ENCODE measurements at places on chromosomes 16 and 17.

- no peaks in the 10 kb centered on the region for H3K36me3 ChIP-seq
- peak; percentile 21 for DNase-seq
- H3K4me3 ChIP-seq: no peak overlapping the region
- peaks cover 2% of the 10 kb centered on the region for H3K27me3 ChIP-seq
- no peak overlapping the region for H3K27ac ChIP-seq
These were observed 2.2 kb downstream of the HSD17B2 start for GRCh38 chr16:82037251-82037650.

DNA sequence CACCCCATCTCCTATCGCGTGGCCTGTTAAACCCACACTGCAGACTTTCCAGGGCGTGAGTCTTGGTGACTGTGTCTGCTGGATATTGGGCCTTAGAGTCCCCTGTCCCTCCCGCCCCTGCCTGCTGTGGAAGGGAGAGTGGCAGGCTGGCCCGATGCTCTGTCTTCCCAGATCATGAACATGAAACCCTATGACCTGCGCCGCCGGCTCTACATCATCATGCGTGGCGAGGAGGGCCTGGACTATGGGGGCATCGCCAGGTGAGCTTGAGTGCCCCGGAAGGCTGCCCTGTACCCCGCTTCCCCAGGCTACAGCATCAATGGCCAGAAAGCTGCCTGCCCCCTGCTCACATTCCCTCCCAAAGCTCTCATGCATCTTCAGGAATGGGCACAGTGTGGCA, 19.5 kb upstream of the CLEC18A start:
- no peak overlapping the region for H3K4me3 ChIP-seq
- peaks cover 5% of the 10 kb centered on the region for H3K36me3 ChIP-seq
- no peak for DNase-seq
- H3K27ac ChIP-seq: no peak overlapping the region
- H3K4me1 ChIP-seq: peaks cover 12% of the 10 kb centered on the region

GRCh38 chr16:60642956-60643355, 1393.3 kb downstream of the CDH8 start:
- H3K4me1 ChIP-seq: no peaks in the 10 kb centered on the region
- no peaks in the 10 kb centered on the region for H3K36me3 ChIP-seq
- no peaks in the 10 kb centered on the region for H3K27me3 ChIP-seq
- peak; percentile 89 for DNase-seq

DNA sequence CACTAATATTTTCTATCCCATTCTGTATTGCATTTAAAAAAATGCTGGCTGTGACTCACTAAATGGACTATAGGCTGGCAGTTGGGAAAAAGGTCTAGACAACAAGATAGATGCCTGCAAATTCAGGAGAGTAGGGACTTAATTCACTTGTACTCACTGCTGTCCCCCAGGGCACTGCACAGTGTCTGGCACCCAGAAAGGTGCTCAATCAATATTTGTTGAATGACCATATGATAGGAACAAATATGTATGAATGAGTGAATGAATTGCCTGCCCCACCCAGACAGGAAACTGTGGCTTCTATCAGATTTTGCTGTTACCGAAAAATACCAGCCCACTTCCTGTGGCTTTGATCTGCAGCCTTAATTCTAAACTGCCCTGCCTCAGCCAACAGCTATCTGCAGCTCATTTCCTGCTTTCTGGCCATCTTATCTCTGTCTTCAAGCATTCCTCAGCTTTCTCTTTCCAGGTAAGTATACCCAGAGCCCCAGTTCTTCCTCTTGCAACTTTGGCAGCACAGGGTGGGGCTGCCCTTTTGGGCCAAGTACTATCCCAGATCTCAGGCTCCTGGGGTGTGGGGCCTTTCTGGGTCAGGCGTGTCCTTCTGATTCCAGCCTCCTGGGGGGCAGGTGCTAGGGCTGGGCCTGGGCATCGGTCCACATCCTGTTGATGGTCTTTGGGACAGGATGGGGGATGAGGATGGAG, 15.3 kb upstream of the TNS4 start:
- H3K36me3 ChIP-seq: no peaks in the 10 kb centered on the region
- no peak overlapping the region for H3K4me3 ChIP-seq
- peaks cover 43% of the 10 kb centered on the region for H3K4me1 ChIP-seq
- no peaks in the 10 kb centered on the region for H3K27me3 ChIP-seq

DNA sequence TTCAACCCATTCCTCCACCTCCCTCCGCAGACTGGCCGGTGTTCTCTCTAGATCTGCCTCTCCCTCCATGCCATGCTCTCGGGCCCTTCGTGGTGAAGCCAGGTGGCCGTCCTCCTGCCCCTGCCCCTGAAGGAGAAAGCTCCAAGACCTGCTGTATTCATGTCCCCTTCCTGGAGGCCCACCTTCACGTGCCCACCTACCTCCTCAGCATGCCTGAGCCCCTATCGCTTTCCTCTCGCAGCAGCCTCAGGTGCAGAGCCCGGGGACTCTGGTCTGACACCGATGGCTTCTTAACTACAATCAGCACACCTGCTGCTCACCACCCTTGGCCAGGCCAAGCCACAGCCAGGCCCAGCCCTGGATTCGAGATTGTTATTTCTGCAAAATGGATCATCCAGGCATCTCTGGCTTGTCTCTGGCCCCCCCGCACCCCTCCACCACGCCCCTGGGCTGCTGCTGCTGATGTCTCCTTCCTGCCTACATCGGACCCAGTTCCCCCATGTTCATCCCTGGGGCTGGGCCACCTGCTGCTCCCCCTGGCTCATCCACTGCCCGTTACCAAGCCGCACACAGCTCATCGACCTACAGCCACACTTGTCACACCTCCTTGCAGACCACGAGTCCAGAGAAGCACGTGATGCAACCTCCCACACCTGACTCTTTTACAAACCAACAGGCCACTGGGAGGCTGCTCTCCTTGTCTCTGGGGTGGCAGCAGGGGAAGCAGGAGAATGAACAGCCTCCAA, 32.5 kb upstream of the TNFRSF13B start:
- no peaks in the 10 kb centered on the region for H3K36me3 ChIP-seq
- DNase-seq: no peak
- no peak overlapping the region for H3K27ac ChIP-seq
- H3K4me1 ChIP-seq: no peaks in the 10 kb centered on the region
- no peak overlapping the region for H3K4me3 ChIP-seq

DNA sequence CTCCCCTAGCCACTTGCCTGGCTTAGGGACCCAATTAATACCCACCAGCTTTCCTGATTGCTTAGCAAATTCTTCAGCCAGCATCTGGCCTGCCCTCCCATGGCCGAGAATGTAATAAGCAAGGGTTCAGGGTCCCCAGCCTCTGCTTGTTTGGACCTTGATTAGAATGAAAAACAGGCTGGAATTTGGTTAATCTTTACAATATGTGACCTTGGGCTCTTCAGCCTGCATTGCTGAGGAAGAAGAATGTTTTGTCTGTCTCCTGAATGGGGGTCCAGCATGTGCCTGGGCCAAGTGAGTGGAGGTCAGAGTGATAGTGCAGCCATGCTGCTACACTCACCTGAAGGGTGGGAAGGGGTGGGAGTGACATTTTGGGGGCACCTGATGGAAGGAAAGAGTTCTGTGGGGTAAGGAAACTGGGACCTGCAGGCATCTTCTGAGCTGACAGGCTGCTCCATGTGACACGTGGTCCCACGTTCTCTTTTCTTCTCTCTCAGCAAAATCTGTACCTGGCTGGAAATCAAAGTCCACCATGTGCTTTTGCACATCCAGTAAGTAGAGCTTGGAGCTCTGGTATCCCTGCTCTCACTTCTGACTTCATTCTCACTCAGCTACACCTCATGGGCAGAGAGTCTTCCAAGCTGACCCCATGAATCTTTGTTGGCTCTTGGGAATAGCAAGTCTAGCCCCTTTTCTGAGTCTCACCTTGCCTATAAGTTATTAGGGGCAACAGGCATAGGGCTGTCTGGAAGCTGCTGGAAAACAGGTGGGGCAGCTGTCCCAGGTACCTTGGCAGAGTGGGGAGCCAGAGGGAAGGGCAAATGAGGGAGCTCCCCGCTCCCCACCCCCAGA, 5.3 kb downstream of the TMEM106A start:
- H3K36me3 ChIP-seq: peaks cover 27% of the 10 kb centered on the region
- no peak overlapping the region for H3K4me3 ChIP-seq
- H3K27ac ChIP-seq: no peak overlapping the region
- no peaks in the 10 kb centered on the region for H3K27me3 ChIP-seq
- peaks cover 5% of the 10 kb centered on the region for H3K4me1 ChIP-seq
- DNase-seq: no peak

DNA sequence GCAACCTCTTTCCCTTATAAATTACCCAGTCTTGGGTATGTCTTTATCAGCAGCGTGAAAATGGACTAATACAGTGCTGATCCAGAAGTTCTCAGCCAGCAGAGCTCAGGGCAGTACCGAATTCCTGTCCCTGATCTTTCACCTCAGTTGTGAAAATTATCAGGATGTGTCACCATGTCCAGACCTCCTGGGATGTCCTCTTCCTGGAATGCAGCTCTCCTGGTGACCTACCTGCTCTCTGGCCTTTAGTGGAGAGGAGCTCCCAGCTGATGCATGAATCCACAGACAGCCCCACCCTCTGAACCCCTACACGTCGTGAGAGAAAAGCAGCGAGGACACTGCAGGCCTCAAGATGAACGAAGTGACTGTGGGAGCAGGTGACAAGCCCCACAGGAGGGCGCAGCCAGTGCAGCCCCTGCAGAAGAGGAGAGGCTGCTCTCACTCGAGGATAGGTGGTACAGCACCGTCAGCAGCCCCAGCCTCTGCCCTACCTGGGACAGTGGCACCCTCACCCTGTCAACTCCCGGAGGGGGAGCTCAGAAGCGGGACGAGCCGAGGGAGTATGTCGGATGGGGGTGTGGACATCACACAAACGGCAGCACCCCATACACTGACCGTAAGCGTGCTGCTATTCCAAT, 22.0 kb upstream of the C16orf95 start:
- no peak overlapping the region for H3K4me3 ChIP-seq
- no peaks in the 10 kb centered on the region for H3K27me3 ChIP-seq
- H3K4me1 ChIP-seq: no peaks in the 10 kb centered on the region
- H3K36me3 ChIP-seq: peaks cover 4% of the 10 kb centered on the region
- no peak overlapping the region for H3K27ac ChIP-seq
- no peak for DNase-seq

- H3K36me3 ChIP-seq: no peaks in the 10 kb centered on the region
- H3K27me3 ChIP-seq: no peaks in the 10 kb centered on the region
- H3K4me3 ChIP-seq: no peak overlapping the region
- peak overlapping the region; percentile 82 for H3K27ac ChIP-seq
These were observed 28.8 kb downstream of the ABCC12 start for GRCh38 chr16:48126801-48127644.

GRCh38 chr17:33013596-33014375, 22.1 kb downstream of the SPACA3 start:
- H3K27ac ChIP-seq: no peak overlapping the region
- DNase-seq: no peak
- no peak overlapping the region for H3K4me3 ChIP-seq
- no peaks in the 10 kb centered on the region for H3K36me3 ChIP-seq

DNA sequence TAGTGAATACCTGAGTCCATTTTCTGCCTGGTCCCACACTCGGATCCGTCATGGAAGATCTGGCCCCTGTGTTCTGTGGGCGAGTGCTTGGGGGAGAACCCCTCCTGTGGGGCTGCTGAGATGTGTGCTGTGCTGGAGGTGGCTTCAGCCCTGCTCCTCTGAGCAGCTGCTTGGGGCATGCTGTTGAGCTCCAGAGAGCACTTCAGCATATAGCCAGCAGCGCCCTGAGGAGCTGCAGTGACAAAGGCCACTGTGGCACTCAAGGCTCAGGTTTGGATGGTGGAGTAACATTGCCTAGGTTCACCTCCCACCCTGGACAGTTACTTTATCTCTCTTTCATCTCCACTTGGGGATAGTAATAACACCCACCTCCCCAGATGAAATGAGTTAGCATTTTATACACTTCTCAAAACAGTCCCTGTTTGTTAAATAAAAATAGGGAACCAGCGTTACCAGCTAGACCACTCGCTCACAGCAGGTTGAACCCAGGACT, 75.3 kb downstream of the KSR1 start:
- no peak overlapping the region for H3K4me3 ChIP-seq
- no peak overlapping the region for H3K27ac ChIP-seq
- no peak for DNase-seq
- H3K36me3 ChIP-seq: no peaks in the 10 kb centered on the region
- H3K27me3 ChIP-seq: no peaks in the 10 kb centered on the region

GRCh38 chr17:1690544-1691221, 6.0 kb upstream of the PRPF8 start:
- no peaks in the 10 kb centered on the region for H3K36me3 ChIP-seq
- no peak for DNase-seq
- no peaks in the 10 kb centered on the region for H3K4me1 ChIP-seq
- H3K4me3 ChIP-seq: no peak overlapping the region
- H3K27ac ChIP-seq: no peak overlapping the region

DNA sequence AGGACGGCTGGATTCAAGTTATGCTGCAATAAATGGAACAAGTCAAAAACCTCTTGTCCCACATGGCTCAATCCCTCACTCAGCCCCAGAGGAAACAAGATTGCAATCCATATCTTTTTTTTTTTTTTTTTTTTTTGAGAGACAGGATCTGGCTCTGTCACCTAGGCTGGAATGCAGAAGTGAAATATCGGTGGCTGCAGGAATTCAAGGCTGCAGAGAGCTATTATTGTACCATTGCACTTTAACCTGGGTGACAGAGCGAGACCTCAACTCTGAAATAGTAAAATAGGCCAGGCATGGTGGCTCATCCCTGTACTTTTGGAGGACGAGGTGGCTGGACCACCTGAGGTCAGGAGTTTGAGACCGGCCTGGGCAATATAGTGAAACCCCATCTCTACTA, 2.7 kb upstream of the PDE6G start:
- DNase-seq: no peak
- no peaks in the 10 kb centered on the region for H3K4me1 ChIP-seq

GRCh38 chr17:35856603-35857002, 12.1 kb downstream of the HEATR9 start:
- no peaks in the 10 kb centered on the region for H3K27me3 ChIP-seq
- no peak overlapping the region for H3K4me3 ChIP-seq
- H3K4me1 ChIP-seq: no peaks in the 10 kb centered on the region
- H3K27ac ChIP-seq: no peak overlapping the region

- peak; percentile 38 for DNase-seq
- H3K36me3 ChIP-seq: peaks cover 12% of the 10 kb centered on the region
- H3K27me3 ChIP-seq: no peaks in the 10 kb centered on the region
- peaks cover 11% of the 10 kb centered on the region for H3K4me1 ChIP-seq
- H3K4me3 ChIP-seq: peak overlapping the region; percentile 92
These were observed 561 bp downstream of the CCDC47 start for GRCh38 chr17:63772801-63773271.

All from astrocyte (in vitro differentiated cells and primary cell).